ENCODE measurements at places on chromosomes 7 and 10. TPM values are rescaled to one million over a fixed set of nuclear protein-coding genes. Genes with fewer than 3 reads are reported as not detected.

FOXP2 gene
- total RNA-seq = 25.0 TPM

PTPN20 gene
- total RNA-seq = not detected

PROSER2 gene
- total RNA-seq = 8.8 TPM

GRCh38 chr7:28626624-28627262 lies 214.4 kb downstream of the CREB5 start:
- DNase-seq = no peak

- DNase-seq = no peak
Observed at GRCh38 chr10:67225226-67225625, 299.4 kb downstream of the LRRTM3 start.

AGR2 gene
- total RNA-seq = not detected

DNA sequence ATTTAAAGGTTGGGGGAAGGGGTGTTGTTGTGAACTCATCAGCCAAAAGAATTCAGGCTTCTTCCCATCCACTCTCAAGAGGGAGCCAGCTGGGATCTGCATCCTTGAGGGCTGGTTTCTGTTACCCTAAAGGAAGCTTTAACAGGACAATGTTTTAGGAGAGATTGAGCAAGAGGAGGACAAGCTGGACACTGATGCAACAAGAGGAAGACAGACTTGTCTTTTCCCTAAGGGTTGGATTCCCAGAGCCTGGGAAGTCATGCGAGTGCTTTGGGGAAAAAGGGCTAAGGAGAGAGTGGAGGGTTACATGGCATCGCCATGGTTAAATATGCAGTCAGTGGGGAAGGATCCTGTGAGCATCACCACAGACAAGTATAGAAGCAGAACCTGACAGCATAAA lies 47.6 kb upstream of the PDE1C start:
- DNase-seq = no peak

DNA sequence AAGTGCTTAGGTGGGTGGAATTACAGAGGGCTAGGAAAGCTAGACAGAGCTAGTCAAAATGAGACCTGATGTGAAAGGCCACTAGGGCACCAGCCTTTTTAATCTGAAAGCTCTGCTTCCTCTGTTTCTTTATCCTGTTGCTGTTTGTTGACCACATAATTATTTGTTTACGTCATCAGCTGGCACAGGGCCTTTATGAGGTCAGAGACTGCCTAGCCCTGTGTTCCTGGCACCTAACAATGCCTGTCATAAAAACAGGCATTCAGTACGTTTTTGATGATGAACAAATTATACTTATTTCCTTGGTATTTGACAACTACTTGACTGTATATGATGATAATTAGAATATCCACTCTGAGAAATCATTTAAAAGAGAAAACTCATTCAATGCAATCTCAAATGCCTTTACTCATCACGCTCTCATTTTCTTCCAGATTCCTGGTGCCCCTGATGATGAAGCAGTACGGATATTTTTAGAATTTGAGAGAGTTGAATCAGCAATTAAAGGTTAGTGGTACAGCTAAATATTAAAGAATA lies 26.0 kb downstream of the RBM17 start:
- DNase-seq = no peak

NRAP gene
- total RNA-seq = not detected

OR2F1 gene
- total RNA-seq = not detected

DNA sequence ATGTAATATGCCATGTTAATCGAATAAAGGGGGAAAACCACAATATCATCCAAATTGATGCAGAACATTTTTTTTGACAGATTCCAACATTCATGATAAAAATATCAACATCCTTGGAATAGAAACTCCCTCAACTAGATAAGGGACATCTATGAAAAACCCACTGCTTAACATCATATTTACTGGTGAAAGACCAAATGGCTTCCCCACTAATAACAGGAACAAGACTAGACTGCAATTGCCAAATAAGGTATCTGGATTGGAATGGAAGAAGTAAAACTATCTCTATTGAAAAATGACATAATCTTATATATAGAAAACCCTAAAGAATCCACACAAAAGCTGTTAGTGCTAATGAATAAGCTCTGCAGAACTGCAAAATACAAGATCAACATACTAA lies 27.8 kb downstream of the SMURF1 start:
- no peak for DNase-seq

- DNase-seq = no peak
Observed at GRCh38 chr7:139131601-139132041, 22.1 kb upstream of the ZC3HAV1 start.

GRCh38 chr7:98241674-98242241 lies 10.3 kb downstream of the TECPR1 start:
- DNase-seq = no peak

GIMAP2 gene
- total RNA-seq = not detected

GPC2 gene
- 8.1 TPM for total RNA-seq

APBB1IP gene
- not detected for total RNA-seq

- no peak for DNase-seq
Observed at GRCh38 chr10:72735288-72735936, 43.5 kb downstream of the MCU start.

TCAF1 gene
- 82.4 TPM for total RNA-seq

DNA sequence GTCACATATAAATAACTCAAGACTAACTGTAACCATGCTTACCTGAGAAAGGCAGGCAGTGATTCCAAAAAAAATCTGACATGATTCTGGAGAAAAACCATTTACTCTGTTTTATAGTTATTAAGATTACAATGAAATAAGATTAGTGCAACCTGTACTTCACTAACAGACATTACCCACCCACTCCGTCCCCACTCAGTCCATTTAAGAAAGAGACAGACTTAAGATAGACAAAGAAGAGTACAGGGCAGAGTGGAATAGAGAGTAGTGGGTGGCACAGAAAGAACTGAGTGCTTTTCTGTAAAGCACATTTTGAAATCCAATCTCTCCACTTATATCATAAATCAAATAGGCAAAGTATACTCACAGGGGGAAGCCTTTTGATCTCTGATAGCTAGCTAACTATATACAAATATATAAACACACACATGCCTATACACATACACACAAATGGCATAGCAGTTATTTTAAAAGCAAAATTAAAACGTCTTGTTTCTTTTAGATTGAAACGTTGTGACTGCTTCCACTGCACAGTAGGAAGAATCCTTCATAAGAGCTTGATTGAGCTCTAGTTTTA lies 11.9 kb downstream of the PAXIP1 start:
- DNase-seq = no peak

DNA sequence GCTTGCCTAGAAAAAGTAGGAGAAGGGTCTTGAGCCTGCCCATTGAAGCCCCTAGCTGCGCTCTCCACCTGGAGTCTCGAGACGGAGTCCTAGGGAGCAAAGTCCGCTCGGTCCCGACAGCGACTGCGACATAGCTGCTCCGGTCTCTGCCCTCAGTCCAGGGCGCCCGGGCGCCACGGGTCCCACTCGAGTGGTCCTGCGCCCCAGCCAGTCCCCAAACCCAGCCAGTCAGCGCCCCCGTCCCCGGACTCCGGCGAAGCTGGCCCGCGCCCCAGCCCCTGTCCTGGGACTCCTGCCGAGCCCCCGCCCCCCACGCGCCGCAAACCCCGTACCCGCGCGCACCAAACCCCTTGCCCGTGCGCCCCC lies 490 bp downstream of the TNS3 start:
- no peak for DNase-seq

- peak; percentile 92 for DNase-seq
Observed at GRCh38 chr7:30134611-30135300, at the start of gene MTURN. Gene MTURN (plus strand): TSS chr7:30134986. CDS start chr7:30135137, 151 bp downstream.

DNA sequence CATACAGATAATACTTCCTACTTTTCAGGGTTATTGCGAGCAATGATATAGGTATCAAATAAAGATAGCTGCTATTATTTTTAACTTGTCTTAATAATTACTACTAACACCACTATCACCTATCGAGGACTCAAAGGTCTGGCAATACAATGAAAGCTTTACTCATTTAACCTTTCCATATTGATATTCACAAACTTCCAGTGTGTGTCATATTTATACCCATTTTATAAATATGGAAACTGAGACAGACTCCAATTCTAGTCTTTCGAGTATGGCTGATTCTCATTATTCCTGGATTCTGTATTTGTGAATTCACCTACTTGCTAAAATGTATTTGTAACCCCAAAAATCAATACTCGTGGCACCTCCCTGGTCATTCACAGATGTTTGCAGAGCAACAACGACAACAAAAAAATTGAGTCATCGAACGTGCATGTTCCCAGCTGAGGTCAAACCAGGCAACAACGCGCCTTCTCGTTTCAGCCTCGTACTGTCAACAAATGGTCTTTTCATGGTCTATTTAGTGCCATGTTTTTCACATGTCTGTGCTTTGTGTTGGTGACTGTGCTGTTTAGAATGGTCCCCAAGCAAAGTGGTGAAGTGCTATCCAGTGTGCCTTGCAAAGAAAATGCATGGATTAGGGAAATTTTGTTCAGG lies 51.7 kb downstream of the SMURF1 start:
- DNase-seq = no peak

DNA sequence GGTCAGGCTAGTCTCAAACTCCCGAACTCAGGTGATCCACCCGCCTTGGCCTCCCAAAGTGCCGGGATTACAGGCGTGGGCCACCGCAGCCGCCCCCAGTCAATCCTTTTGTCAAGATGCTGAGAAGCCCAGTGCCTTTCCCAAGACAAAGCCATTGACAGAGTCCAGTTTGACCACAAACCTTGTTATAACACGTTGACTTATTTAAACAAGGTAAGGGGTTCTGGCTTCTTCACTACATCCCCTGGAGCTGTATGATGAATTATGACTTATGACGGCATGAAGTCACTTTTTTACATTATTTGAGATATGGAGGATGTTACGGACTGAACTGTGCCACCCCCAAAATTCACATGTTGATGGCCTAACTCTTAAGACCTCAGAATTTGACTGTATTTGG lies 5.8 kb upstream of the SEC61G start:
- no peak for DNase-seq

COMTD1 gene
- total RNA-seq = 15.7 TPM

- DNase-seq = peak; percentile 70
Observed at GRCh38 chr10:48519481-48520183, 85.2 kb downstream of the ARHGAP22 start.

- DNase-seq = no peak
Observed at GRCh38 chr7:93913197-93913596, 6.8 kb downstream of the GNGT1 start.

DNA sequence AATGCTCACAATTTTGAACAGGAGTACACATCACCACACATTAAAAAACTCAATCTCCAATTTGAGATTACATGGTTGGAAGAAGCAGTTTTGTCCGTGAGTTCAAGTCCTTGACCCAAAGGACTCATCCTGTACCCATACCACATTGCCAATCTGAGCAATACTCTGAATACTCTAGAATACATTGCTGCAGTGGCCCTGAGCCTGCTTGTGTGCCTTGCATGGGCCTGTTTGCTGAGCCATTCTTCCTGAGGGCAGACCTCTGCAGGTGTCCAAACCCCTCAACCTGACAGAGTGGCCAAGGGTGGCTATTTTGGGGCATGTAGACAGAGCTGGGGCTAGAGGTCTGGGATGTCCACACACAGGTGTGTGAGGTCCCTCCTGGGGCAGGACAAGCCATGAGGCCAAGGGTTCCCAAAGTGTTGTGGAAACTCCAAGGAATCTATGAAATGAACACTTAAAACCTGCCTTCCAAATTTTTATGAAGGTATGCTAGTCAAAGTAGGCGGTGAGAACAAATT lies 15.5 kb downstream of the AGMO start:
- DNase-seq = no peak

GRCh38 chr10:121154310-121154709 lies 303.1 kb downstream of the WDR11 start:
- no peak for DNase-seq

GBX1 gene
- total RNA-seq = not detected

FAM25A gene
- not detected for total RNA-seq

DNA sequence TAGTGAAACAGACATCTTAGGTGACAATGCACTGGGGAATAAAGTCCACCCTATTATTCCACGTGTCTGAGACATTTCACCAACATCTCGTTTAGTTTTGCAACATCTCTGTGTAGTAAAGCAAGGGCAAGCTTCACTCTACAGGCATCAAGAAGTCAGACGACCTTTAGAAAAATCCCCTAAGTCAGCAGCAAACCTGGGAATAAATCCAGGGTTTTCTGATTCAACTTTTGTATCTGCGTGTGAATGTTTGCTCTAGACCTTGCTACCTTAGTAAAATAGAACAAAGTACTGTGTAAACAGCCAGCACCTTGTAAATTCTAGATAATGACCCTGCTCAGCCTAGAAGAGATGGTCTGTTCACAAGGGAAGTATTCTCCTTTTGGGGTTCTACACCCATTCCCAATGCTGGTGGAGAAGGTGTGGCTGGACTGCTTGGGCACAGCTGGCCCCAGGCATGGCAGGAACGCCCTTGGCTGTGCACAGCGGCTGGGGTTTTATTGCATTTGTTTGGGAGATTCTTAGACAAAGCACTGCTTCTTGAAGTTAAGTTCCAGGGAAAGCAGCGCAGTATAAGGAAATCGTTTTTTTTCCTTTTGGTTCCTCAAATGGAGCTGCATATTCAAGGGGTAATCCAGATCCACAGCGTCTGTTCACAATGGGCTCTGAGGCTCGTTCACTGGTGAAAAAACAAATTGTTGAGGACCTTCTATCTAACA lies 38.3 kb upstream of the GALNTL5 start:
- DNase-seq = peak; percentile 30

SPOCK2 gene
- total RNA-seq = 0.54 TPM

DNA sequence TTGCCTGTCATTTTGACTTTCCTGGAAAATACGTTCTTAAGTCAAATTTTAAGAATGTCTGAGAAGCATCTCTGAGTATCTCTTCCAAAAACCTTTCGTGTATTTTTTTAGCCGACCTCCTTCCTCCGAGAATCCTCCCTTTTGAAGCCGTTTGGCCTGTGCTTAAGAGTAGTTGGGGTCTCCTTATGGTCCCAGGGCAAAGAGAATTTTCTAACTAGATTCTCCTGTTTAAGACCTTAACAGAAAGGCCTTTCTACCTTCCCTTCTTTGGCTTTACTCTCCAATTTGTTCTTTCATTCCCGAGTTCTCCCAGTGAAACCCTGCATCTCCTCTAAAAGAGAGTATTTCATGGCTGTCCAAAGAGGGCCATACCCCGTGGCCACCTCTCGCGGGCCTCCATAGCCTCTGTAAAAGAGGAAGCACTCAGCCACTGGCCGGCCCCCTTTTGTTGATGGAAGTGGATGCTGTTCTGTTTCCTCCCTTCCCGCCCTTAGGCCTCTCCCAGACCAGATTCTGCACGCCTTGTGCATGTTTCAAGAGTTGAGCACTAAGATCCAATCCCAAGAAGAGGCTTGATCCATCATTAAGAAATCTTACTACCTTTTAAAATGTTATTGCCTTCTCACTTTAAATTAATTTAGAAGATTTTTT lies 6.6 kb upstream of the FEZF1 start:
- no peak for DNase-seq

CALHM3 gene
- total RNA-seq = not detected

DNA sequence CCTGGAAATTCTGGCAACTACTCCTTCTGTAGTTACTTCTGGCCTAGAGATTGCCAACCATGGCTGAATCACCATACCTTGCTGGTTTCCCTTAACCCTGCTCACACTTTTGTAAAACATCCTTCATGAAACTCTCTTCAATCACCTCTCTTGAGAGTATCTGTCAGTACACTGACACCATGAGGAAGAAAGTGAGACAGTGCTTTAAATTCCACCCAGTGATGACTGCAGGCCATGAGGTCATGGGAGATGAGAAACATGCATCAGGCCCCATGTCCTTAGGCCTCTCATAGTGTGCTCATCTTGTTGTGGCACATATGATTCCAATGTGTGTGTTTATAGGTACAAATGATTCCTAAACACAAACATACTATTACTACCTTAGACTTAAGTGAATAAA lies 24.6 kb upstream of the NAMPT start:
- no peak for DNase-seq

GRCh38 chr10:128897401-128898129 lies 569.5 kb upstream of the MGMT start:
- no peak for DNase-seq

SLC13A1 gene
- not detected for total RNA-seq

Measured in osteocyte (in vitro differentiated cells).